ENCODE measurements at places on chromosomes 3 and 15.
A peak's percentile ranks its signal among the peaks of the same experiment; 100 is the strongest.

GRCh38 chr15:56365075-56365711, at the start of gene TEX9:
TEX9 (plus strand) TSS chr15:56365426; CDS start chr15:56365451, 25 bp downstream.
- no peak for DNase-seq

DNA sequence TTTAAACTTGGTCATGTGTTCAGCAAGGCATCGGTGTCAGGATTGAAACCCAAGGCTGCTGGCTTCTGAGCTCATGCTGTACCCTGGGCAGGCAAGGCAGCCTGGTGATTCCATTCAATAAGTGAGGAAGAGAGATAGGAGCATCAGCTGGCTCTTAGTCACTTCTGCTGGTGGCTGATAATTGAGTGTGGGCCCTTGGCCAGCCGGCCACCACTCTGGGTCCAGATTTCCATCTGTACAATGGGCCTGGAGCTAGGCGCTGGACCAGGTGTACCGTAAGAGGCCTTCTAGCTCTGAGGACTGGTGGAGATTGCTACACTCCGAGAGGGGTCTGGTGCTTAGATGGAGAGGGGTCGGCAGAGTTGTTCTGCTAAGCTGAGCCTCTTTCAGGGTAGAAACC, 4.3 kb downstream of the CD276 start:
- no peak for DNase-seq

DNA sequence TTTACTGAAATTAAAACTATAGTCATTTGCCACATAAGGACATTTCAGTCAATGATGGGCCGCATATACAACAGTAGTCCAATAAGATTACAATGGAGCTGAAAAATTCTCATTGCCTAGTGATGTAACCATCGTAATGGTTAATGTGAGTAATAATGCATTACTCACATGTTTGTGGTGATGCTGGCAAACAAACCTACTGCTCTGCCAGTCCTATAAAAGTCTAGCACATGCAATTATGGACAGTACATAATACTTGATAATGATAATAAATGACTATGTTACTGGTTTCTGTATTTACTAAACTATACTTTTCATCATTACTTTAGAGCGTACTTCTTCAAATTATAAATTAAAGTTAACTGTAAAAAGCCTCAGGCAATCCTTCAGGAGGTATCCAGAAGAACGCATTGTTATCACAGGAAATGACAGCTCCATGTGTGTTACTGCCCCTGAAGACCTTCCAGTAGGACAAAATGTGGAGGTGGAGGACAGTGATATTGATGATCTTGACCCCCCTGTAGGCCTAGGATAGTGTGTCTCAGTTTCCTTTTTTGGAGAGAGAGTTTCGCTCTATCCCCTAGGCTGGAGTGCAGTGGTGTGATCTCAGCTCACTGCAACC, 102.7 kb downstream of the ATP1B3 start:
- DNase-seq = no peak

- DNase-seq = no peak
Observed at GRCh38 chr3:32320080-32320479, 71.6 kb upstream of the CMTM7 start.

DNA sequence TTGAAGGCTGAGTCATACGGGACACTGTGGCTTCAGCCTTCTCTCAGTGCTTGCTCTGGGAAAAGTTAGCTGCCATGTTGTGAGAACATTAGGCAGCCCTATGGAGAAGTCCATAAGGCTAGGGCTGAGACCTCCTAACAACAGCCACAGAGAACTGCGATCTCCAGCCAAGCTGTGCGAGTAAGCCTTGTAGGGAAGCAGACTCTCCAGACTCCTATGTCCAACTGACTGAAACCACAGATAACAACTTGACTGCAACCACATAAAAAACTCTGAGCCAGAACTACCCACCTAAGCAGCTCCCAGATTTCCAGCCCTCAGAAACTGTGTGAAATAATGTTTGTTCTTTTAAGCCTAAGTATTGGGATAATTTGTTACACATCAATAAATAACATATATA, 40.7 kb downstream of the DENND6A start:
- DNase-seq = no peak

DNA sequence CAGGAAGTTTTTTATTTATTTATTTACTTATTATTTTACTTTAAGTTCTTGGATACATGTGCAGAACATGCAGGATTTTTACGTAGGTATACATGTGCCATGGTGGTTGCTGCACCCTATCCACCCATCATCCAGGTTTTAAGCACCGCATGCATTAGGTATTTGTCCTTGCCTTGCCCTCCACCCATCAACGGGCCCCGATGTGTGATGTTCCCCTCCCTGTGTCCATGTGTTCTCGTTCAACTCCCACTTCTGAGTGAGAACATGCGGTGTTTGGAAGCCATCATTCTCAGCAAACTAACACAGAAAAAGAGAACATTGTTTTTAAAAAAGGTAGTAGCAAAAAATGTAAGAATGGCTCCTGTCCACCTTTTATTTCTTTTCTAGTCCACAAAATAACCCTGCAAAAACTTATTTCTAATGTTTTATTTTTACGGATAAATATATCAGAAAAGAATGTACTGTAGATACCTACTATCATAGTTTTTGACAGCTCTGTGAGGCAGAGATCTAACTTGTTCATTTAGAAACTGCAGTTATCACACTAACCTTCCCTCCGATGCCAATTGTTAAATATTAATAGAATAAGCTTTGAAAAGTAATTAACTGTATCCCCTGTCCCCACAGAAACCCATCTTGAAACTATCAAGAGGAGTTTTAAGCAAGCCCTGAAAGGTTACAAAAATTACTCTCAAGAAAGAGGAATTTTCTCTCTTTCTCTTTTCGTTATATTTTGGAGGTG, 189.2 kb downstream of the LPP start:
- no peak for DNase-seq

DNA sequence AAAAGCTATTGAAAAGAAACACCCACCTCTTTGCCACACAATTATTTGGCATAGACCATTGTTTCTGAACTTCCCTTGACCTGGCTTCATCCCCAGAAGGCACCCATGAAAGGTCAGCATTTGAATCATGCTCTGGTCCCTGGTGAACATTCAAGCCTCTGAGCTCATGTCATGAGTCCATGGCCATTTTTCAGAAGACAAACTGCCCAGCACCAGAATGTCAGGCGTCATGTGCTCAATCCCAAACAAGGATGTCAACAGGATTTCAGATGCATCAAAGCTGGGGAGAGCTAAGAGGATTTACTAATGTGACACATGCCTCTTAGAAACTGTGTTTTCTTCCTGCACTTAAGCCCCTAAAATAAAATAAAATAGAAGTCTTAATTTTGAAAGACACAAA, 41.3 kb downstream of the TMED3 start:
- no peak for DNase-seq

DNA sequence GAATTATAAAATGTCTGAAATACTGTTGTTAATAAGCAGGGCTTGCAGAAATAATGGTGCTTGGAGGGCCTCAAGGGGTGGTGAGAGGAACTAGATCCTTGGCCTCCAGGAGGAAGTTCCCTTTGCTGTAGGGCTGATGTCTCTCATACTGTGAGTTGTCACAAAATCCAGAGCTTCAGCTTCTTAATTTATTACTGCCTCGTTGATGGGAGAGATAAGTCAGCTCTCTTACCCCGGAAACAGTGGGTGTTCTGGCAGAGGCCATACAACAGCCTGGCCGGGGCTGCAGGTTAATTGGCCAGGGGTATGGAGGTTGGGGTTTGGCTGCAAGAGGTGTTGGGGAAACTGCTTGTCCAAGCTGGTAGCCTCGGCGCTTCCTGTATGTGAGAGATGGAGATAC, 15.5 kb downstream of the MAPKAPK3 start:
- DNase-seq = no peak

- no peak for DNase-seq
Observed at GRCh38 chr3:195115600-195116406, 155.2 kb downstream of the XXYLT1 start.

GRCh38 chr3:24237971-24238706, 256.5 kb downstream of the THRB start:
- no peak for DNase-seq

GRCh38 chr3:133038731-133039375, 662 bp downstream of the TMEM108 start:
- no peak for DNase-seq

- no peak for DNase-seq
Observed at GRCh38 chr3:190012314-190012782, 108.3 kb downstream of the P3H2 start.

GRCh38 chr3:123424321-123424998, 24.4 kb downstream of the ADCY5 start:
- DNase-seq = peak; percentile 69

DNA sequence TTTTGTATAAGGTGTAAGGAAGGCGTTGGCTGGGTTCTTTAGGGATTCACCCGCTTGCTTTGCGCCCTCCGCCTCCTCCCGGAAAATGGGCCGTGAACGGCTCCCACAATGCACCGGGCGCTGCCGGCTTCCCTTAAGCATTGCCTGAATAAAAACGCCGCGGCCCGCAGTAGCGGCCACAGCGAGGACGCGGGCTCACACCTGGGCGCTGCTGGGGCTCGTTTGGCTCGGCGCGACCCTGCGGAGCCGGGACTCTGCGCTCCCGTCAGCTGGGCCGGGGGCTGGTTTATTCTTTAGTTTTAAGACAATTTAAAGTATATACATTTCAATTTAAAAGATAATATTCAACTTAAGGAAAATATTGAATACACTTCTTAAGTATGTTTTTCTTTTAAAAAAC, 343.5 kb upstream of the RGMA start:
- DNase-seq = no peak

GRCh38 chr15:41018534-41018933, 65.3 kb downstream of the CHAC1 start:
- no peak for DNase-seq

DNA sequence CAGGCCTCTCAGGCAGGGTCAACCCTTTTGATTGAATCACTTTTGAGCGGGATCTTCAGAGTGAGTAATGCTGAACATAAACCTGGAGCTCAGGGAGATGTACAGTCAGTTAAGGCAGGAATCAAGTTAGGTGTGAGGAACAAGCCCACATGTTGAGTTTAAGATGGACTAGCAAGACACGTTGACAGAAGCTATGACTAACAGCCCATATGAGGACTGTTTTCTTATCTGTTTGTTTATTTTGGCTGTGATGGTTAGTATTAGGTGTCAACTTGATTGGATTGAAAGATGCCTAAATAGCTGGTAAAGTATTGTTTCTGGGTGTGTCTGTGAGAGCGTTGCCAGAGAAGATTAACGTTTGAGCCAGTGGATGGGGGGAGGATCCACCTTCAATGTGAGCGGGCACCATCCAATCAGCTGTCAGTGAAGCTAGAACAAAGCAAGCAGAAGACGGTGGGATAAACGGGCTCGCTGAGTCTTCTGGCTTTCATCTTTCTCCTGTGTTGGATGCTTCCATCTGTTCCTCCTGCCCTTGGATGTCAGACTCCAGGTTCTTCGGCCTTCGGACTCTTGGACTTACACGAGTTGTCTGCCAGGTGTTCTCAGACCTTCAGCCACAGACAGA, 232.3 kb upstream of the STAC start:
- DNase-seq = no peak

- DNase-seq = no peak
Observed at GRCh38 chr15:53589520-53590057, 169.9 kb downstream of the WDR72 start.

GRCh38 chr15:36313021-36313420, 266.4 kb upstream of the CDIN1 start:
- DNase-seq = no peak

- DNase-seq = no peak
Observed at GRCh38 chr3:58411851-58412830, 21.5 kb downstream of the PDHB start.

GRCh38 chr3:61008998-61009380, 242.3 kb downstream of the FHIT start:
- DNase-seq = no peak

DNA sequence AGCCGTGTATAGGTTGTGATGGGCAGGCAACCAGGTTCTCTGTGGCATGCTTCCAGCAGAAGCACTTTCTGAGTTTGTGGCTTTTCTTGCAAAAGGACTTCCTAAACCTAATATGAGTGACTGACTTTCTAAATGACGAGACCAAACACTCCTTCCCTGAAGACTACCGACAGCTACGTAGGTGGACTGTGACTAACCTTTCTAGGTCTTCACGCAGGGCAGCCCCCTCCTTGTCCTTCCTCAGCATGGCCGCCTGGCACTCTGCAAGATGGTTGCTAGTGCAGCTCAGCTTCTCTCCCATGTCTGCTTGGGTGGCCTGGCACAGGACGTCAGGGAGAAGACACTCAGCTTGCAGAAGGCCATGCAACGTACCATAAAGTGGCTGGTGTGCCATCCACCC, 20.9 kb downstream of the CXCR6 start:
- DNase-seq = no peak

- no peak for DNase-seq
Observed at GRCh38 chr15:83243634-83244033, 36.0 kb upstream of the HDGFL3 start.

DNA sequence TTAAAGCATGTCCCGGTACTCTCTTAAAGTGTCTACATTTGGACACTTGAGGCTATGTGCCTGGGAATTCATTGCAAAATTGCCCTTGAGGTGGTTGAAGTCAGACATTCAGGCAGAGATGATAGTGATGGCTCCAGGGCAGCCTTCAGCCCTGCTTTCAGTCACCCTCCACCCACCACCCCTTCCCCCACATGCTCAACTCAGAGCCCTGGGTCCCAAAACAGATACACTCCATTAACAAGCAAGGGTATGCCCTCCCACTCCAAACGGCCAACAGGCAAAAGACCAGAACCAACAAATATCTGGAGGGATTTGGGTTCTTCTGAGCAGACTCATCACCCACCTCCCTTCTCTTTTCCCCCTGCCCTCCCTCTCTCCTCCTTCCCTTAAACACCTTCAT, 29.9 kb upstream of the VIPR1 start:
- no peak for DNase-seq

DNA sequence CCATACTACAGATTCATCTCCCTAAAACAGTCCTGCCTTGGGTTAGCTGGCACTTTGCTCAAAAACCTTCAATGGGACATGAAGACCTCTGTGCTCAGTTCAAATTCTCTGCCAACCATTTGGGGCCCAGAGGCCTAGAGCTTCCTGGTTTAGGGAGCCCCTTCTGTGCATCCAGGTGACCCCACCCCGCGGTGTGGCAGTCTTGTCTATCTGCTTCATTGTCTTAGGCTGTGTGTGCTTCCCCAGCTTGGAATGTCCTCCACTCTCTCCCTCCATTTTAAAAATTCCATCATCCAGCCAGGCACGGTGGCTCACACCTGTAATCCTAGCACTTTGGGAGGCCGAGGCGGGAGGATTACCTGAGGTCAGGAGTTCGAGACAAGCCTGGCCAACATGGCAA, 99.0 kb upstream of the NEO1 start:
- no peak for DNase-seq

- no peak for DNase-seq
Observed at GRCh38 chr3:30253832-30254231, 352.6 kb upstream of the TGFBR2 start.
